ENCODE measurements at places on chromosomes 7 and 10.
A peak's percentile ranks its signal among the peaks of the same experiment; 100 is the strongest.

DNA sequence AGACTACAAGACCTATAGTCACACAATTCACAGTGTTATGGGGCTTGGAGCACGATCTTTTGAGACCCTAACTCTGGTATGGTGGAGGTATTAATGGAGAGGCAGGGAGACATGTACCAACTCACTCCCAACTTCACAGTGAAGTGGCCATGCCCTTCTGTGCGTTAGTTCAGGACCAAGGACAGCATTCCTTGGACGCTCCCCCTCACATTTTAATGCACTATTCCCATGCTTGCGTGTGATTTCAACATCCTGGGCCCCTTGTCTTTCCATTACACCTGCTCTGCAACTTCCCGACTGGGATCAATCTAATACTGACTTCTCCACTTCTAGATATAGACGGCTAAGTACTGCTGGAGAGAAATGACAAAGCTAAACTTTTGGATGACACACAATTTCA is 72.7 kb downstream of the PLCE1 start:
- no peak for DNase-seq

DNA sequence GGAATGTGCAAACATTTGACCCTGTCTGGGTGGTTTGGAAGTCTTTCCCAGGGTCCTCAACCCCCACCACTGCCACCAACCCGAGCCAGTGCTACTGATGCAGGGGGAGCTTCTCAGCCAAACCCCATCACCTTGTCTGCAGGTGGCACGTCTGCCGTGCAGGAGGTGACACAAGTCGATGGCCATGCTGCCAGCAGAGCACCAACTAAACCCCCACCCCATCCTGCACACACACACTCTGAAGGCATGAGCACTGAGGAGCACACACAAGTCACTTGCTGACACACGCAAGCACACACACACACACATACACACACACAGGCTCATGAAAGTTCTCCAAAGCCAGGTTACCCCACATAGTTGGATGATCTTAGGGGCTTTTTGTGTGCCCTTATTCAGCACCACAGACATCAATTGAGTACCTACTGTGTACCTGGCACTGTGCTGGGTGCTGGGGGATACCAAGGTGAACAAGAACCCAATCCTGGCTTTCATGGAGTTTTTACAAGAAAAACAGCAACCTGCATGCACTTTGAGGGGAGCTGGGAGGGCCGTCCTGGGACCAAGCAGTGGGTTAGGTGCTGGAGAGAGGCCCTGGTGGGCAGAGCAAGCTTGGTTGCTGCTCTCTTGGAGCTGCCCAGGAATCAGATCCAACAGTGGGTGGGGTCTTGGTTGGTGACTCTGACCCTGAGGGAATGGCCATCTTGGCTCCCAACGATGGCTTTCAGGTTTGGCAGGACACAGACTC is 118.8 kb downstream of the RGS10 start:
- DNase-seq: no peak

GRCh38 chr7:153835712-153836265 is 216.4 kb upstream of the DPP6 start:
- peak; percentile 18 for DNase-seq

- no peak for DNase-seq
Observed at GRCh38 chr10:72736828-72737220, 44.9 kb downstream of the MCU start.

GRCh38 chr7:101964680-101965452 is 147.4 kb downstream of the CUX1 start:
- DNase-seq: no peak

GRCh38 chr10:98344589-98345038 is 70.4 kb downstream of the PYROXD2 start:
- DNase-seq: no peak
